Kidney (tissue), 22 donors: ENCODE measurements at places on chromosomes 3 and 15.
A peak's percentile ranks its signal among the peaks of the same experiment; 100 is the strongest.

DNA sequence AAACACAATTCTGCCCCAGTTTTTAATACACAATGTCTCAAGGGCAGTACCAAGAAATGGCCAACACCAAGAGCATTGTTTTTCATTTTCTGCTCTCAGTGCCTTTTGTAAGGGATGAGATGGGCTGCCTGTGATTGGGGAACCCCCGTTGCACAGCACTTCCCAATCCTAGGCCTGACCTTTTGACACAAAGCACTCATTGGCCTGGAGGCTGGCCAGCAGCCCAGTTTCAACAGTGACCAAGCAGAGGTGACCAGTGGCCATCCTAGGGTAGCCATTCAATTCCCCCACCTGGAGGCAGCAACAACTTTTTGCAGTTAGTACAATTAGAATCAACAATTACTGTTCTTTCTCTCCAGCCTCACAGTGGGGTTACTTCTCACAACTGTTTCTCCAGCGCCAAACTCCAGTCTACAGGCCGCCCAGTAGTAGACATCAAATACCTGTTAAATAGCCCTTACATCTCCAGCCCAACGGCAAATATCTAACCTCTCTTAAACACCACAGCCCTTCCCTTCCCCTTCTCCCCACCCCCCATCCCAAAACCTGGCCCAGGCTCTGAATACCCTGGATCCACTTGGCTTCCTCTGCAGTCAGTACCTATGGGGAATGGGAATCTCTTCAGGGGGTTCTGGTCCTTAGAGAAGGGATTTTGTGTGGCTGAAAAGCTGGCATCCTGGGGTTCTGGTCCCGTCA, 8.9 kb upstream of the LRRC2 start:
- DNase-seq = no peak

DNA sequence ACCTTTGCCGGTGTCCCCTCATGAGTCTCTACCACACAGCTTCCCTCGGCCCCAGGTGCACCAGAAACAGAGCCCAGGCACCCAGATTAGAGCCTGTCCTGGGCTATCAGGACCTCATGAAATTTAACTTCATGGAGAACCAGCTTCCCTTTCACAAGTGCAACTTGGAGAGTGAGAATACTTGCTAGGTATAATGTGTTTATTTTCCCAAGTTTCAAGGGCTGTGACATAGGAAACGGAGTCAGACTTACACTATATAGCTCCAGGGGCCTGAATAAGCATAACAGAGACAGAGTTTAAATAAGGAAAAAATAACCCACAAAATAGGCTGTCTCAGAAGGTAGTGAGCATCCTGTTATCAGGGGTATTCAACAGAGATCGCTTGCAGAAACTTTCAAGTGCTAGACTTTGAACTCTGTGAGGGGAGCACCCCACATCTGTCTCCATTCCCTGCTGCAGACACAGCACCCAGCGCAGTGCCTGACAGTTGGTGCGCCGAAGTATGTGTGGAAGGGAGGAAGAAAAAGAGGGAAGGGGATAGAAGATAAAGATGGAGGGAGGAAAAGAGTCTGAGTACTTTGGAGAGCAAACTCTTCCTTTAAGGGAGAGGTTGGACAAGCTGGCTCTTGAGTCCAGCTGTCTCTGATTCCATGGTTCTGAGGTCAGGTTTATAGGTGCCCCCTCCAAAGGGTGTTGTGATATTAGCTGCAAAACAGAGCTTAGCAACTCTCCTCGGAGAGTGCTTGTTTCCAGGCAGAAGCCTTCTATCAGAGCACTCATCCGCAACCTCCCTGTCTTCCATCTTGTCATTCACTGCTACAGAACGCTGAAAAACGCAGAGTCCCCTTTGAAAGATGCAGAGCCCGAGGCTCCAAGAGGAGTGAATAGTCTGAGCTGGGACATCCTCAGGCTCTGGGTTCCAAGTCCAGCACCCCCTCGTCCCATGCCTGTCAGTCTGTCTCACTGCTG, 84.8 kb downstream of the CPN2 start:
- DNase-seq = peak; percentile 15

GRCh38 chr3:120284747-120285507, at the start of gene GPR156:
TSS of gene GPR156 (minus strand) at chr3:120285222. CDS start at chr3:120244098, 41,124 bp downstream.
- peak; percentile 54 for DNase-seq

DNA sequence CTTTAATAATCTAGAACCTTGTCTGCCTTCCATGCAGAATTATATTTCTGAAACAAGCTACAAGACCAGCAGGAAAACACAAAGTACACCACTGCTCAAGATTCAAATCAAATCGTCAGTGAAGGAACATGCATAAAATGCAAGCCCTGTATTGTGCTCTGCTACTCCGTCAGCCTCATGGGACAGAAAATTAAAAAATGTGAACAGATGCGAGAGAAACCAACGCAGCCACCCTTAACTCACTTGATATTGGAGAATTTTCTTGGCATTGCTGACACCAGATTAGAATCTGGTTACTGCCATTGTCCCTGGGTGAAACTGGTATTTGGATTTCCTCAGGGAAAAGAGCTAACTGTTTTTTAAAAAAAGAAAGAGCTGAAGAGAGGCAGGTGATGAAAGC, 23.6 kb downstream of the ANXA2 start:
- no peak for DNase-seq

- DNase-seq = no peak
Measured at GRCh38 chr3:30753766-30754165, 140.7 kb downstream of the GADL1 start.

DNA sequence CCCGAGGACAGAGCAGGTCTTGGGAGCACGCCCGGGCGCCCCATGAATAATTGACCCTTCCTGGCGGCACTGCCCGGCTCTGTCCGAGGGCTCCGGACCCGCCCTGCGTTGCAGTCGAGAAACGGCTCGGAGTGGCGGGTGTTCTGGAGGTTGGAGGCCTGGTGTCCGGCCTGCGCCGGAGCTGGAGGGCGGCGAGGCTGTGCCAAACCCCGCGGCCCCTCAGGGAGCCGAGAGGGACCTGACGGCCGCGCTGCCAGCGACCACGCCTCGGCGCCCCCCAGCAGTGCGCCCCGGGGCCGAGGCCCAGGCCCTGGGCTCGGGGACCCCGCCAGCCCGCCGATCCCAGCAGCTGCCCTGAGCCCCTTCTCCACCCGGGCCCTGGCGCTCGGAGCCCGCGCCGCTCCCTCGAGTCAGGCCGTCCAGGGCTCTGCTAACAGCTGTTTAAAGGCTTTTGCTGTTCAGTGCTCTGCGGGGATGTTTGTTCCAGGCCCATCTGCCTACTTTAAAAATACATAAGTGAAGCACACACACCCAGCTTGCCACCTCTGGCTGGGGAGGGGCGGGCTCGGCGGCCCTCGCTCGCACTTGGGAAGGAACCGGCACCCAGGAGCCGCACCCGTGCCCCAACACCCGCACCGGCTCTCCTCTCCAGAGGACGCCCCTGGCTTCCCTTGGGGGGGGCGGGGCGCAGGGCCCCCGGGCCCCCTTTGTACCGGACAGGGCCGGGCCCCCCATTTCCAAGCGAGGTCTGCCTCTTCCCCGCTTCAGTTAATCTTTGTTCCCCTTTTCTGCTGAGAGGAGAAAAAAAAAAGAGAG, 730 bp upstream of the ZNF710 start:
- peak; percentile 49 for DNase-seq

- DNase-seq = no peak
Measured at GRCh38 chr3:89692601-89693000, 585.2 kb downstream of the EPHA3 start.

GRCh38 chr15:48678851-48679250, 33.3 kb upstream of the FBN1 start:
- DNase-seq = no peak

DNA sequence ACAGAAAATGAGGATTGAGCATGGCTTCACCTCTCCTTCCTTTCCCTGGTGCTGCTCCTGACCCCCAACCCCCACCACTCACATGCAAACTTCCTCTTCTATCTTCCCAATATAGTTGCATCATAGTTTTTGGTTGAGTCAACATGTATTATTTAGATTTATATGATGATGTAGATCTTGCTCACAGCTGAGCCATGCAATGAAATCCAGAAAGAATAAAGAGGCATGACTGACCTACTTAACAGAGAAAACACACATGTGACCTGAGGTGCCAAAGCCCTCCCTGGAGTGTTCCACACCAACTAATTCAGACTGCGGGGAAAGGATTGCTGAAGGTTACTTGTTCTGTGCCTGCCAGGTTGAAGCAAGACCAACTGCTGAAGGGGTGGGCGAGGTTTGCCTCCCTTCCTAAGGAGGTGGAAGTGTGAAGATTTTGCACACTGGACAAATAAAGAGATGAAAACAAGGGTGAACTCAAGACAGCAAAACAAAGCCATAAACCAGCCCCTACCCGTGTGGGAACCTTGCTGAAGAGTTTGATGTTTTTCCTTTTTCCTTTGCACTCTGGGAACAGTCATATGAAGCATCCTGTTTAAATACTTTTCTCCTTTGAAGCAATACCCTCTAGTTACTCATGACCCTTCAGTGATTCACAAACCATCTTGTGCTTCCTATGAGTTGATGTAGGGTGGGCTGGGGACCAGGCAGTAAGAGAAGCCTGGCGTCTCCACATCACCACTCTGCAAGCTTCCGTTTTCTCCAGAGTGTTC, 155.2 kb upstream of the UBE2E1 start:
- DNase-seq = no peak
